ENCODE measurements at places on chromosomes 1 and 21. TPM values are rescaled to one million over a fixed set of nuclear protein-coding genes. Genes with fewer than 3 reads are reported as not detected.

Gene LUZP1
- total RNA-seq = 22.4 TPM

DNA sequence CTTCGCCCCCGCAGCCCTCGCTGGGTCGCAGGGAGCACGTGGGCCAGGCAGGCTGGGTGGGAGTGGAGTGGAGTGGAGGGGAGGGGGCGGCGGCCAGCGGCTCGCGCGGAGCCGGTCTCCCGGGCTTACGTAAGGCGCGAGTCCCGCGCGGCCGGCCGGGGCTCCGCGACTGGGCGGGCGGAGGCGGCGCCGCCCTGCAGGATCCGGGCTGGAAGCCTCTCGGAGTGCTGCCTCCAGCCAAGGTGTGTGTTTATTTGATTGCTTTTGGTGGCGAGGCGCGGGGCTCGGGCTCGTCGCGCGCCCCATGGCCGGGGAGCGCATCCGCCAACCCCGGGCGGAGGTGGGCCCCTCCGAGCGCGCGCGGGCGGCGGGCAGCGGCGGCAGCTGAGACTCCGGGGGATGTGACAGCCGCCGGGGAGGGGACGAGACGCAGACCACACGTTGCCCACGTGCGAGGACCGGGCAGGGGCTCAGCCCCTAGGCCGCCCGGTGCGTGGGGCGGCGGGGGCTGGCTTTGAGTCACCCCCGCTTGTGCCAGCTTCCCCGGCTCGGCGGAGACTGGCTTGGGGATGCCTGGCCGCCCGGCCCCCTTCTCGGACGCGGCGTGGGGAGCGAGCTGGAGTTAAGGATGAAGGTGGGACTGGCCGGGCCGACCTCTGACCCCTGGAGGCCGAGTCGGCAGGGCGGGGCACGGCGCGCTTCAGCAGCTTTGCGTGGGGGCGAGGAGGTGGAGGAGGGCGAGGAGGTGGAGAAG is 402 bp upstream of the AK4 start:
- no peak for DNase-seq

DNA sequence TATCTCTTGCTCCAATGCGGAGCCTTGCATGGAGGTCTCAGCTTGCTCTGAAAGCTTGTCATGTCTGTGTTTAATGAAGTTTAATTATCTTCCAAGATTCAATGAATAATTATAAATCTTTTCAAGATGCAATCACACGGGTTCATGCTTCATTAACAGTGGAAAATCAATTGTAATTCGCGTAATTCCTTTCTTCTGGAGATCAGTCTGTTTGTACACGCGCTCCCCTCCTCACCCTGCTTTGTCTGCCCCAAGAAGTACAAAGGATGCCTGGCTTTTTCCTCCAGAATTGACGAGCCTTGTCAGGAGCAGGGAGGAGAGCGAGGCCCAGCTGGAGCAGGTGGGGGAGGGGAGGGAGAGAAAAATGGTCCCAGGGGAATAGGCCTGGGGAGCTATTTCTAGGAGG is 65.0 kb upstream of the DISP3 start:
- no peak for DNase-seq

GRCh38 chr1:196910215-196910614 is 22.4 kb downstream of the CFHR4 start:
- DNase-seq = no peak

GRCh38 chr1:236029428-236029940 is 35.4 kb downstream of the NID1 start:
- DNase-seq = no peak

DNA sequence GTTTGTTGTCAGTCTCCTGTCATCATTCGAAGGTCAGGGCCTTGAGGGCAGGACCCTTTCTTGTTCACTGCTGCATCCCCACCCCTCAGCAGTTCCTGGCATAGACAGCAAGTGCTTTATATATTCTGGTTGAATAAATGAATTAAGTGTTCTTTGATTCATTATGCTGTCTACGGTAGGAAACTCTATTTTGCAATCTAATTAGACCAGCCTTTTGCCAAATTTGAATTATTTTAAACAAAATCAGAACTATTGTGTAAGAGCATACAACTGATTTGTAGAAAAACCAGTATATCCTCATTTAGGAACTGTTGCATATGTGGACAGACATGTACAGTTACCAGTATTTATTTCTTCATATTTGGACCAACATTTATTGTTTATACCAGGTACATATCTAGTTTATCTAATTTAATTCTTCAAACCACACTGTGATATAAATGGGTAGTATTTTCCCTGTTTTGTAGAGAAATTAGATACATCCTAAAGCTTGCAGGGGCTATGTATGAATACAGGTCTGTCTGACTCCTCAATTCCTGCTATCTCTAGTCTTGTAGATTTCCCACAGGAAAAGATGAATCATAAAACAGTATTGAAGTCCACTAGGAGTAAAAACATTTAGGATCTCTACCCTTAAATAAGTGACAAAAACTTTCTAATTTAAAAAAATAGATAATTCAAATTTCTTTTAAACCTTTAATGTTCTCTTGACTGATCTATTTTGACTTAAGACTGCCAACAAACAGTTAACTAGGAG is 10.4 kb downstream of the MGST3 start:
- no peak for DNase-seq

Gene TNFRSF4
- total RNA-seq = 0.37 TPM

DNA sequence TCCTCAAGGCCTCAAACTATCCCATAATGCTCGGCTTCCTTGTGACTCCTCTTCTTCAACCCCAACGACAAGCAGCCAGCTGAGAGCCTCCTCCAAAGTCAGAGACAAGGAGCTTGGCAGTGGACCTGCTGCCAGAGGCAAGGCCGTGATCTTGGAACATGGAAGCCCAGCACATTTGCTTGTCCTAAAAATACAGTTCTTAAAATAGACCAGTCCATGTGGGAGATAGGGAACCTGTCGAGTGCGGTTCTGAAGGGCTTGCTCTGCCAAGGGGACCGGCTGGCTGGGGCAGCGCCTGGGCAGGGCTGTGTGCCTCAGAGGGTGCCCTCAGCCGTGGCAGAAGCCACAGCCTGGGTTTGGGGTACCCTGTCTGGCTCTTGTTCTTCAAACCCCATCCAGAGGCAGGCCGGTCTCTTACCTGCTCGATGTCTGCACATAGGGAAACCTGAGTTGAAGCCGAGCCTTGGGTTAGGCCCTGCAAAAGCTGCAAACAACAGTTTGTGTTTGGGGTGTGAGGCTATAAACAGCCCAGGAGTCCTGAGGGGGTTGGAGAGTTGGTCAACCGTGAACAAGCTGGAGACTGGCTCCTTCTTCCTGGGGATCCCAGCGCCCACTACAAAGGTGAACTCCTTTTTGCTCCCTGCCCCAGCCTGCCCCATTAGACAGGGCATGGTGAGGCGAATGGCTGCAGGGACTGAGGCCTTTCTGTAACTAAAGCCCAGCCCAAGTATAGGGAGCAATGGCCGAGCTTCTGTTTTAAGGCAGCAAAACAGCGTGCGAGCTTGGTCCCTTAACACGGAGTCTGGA is 228.8 kb downstream of the CAMTA1 start:
- no peak for DNase-seq

DNA sequence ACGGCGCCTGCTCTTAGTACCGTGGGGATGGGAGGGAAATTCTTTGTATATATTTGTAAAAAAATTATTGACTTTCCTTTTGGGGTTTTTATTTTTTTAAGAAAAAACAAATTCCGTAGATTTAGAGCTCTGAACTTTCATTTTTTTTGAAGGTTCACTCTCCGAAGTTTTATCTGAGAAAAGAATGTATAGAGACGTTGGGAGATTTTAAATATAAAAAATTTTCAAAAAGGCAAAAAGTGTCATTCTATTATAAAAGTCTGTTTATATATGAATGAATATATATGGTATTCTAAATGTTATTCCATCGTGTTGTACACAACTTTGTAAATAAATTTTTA is 2.4 kb downstream of the FOXD3 start:
- DNase-seq = no peak

- no peak for DNase-seq
These were observed 8.1 kb upstream of the F5 start for GRCh38 chr1:169594391-169594790.

Data from HCT116 (cell line).